HCT116 (cell line): ENCODE measurements at places on chromosomes 11 and 22.

DNA sequence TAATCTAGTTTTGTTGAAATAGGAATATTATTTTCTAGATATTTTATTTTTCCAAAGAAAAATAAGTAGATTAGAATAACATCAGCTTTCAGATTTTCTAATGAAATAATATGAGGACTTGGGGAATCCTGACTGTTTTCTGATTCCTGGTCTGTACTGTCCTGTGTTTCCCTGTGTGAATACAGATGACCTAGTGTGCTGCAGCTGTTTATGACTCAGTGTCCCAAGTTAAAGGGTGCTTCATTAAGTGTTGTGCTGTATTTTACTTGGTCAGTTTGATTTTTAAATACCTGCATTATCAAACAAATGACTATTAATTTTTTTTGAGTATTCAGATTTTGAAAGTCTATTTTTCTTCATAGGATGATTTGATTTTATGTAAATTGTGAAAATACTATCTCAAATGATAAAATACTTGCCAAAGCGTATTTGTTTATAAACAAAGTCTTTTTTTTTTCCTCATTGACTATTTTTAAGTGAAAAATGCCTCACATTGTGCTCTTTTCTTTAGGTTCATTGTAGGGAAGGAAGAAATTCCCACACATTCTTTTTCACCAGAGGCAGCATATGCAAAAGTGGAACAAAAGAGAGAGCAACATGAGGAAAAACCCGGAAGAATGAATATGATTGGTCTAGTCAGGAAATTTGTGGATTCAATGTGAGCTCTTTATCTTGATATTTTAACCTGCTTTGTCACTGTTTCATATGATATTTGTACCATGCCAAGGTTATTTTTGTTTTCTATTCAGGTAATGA is 264.2 kb downstream of the TMEM135 start:
- no peak for DNase-seq

DNA sequence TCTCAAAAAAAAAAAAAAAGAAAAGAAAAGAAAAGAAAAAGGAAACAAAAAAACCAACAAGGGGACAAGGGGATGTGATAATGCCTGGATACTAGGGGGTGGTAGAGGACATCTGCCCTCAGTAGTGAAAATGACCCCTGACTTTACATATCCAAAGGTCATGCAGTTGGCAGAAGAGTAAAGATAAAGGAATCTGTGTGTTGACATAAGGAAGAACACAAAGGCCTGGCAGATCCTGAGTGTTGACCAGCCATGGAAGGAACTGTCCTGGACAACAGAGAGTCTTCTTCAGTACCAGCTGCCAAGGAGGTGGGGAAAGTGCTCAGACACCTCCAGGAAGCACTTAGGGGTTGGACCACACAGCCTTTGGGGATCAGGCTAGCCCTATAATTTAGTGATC is 12.6 kb downstream of the SLC43A1 start:
- DNase-seq, result no peak

DNA sequence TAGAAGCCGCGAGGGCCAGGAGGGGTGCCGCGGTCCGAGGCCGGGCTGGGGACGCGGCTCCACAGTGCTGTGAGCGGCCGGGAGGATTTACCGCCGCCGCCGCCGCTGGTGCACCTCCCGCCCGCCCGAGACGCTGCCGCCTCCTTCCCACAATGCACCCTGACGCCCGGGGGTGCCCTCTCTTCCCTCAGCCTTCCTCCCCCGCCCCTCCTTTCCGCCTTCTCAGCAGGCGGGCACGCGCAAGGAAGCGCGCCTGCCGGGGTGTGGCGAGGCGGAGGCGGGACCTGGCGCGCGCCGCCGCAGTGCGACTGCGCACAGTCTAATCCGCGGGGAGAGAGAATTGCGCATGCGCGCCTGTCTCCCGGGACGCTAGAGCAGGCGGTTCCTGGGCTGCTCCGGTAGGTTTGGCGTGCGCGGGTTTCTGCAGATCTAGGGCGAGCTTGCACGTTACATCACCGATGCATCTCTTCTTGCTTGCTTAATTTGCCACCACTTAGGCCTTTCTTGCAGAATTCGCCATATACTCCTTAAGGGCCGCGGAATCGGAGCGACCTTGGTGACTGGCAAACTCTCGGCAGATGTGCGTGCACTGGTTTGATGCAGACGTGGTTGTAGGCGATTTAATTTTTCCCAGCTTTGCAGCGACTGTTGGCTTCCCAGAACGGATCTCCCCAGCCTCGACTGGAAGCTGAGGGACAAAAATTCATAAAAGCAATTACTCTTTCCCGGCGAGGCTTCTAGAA is at the start of the genes GVQW3 and THAP12:
GVQW3 (plus strand) TSS at position 347 of the 743 bp plus-strand sequence. CDS start 506 bp downstream, outside the sequence.
THAP12 (minus strand) TSS at position 156 of the 743 bp plus-strand sequence. CDS start 296 bp downstream, outside the sequence.
- DNase-seq, result peak; percentile 93

DNA sequence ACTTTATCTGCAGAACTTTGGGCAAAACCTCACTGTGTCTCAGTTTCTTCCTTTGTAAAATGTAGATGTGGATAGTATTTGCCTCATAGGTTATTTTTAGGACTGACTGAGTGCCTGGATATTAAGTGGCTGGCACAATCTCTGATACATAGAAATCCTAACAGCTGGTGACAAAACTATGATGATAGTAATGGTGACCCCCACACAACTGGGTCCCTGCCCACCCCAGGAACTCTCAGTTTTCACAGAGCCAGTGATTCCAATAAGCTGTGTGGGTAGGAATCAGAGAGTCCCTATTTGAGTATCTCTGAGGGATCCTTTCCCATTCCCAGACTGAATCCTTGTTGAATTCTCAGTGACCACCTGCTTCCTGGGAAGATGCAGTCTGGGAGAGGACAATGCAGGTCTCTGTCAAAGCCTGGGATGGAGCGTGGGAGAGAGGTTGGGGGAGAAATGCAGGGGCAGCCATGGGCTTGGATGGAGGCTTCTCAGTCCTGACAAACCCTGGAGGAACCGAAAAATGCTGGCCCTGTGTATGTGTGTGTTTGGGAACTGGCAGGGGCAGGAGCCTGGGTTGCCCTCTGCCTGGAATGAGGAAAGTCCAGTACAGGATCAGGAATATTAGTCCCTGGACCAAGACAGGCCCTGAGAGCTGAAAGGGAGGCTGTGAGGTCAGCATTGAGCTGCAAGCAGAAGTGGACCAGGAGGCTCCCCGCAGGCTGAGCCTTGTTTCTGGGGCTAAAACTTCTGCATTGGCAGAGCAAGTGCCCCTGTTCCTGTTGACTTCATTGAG is 6.1 kb upstream of the P2RY6 start:
- DNase-seq, result no peak

- no peak for DNase-seq
These were observed 14.5 kb downstream of the HSPA8 start for GRCh38 chr11:123047266-123047946.

GRCh38 chr11:73192272-73192671 is 25.8 kb upstream of the P2RY2 start:
- peak; percentile 56 for DNase-seq

- DNase-seq, result no peak
These were observed 716 bp downstream of the AMOTL1 start for GRCh38 chr11:94768602-94769541.

- no peak for DNase-seq
These were observed 4.0 kb downstream of the GRAP2 start for GRCh38 chr22:39904862-39905261.

- DNase-seq, result no peak
These were observed 17.3 kb downstream of the RPL27A start for GRCh38 chr11:8699903-8700302.

GRCh38 chr11:69264486-69264885 is 29.5 kb upstream of the MYEOV start:
- no peak for DNase-seq

DNA sequence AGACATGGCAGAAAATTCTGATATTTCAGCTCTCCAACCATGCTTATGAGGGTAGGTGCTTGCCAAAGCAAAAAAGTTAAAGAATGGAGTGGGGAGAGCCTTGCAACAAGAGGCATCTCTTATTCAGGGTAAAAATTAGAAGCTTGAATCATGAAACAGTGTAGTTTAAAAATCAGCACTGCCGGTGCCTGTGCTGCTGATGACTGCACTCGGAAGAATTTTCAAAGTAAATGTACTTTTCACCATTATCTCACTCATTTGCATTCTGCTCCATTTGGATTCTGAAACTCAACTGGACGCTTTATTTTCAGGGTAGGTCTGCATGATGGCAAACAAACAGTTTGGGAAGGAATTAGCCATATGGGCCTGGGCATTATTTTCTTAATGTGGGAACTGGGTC is 126.3 kb downstream of the KIRREL3 start:
- DNase-seq, result no peak

DNA sequence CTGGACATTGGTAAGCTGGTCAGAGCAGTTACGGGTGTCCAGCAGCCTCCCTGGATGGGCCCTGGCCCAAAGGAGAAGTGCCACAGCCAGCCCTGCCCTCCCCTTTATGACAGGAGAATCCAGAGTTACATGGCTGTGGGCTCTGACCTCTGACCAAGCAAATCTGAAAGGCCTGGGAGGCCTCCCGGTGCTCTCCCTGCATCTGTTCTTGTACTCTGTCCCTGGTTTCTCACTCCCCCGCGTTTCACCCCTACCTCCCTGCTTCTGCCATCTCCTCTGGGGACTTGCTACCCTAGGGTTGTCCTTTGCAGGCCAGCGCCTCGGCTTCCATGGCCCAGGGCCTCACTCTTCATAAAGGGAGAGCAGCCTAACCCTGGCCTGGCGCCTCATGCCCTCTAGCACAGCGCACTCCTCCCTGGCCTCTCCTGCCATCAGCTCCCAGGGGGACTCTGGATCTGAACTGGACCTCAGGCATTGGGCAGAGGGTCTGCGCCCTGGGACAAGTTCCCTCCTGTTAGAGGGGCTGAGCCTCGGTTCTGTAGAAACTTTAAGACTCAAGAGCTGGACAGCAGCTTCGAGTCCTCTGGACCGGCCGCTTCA is 10.7 kb downstream of the PICK1 start:
- DNase-seq, result no peak

GRCh38 chr11:16902781-16903378 is 111.3 kb downstream of the PLEKHA7 start:
- DNase-seq, result no peak

- DNase-seq, result no peak
These were observed 8.2 kb upstream of the MYEOV start for GRCh38 chr11:69285766-69286165.

DNA sequence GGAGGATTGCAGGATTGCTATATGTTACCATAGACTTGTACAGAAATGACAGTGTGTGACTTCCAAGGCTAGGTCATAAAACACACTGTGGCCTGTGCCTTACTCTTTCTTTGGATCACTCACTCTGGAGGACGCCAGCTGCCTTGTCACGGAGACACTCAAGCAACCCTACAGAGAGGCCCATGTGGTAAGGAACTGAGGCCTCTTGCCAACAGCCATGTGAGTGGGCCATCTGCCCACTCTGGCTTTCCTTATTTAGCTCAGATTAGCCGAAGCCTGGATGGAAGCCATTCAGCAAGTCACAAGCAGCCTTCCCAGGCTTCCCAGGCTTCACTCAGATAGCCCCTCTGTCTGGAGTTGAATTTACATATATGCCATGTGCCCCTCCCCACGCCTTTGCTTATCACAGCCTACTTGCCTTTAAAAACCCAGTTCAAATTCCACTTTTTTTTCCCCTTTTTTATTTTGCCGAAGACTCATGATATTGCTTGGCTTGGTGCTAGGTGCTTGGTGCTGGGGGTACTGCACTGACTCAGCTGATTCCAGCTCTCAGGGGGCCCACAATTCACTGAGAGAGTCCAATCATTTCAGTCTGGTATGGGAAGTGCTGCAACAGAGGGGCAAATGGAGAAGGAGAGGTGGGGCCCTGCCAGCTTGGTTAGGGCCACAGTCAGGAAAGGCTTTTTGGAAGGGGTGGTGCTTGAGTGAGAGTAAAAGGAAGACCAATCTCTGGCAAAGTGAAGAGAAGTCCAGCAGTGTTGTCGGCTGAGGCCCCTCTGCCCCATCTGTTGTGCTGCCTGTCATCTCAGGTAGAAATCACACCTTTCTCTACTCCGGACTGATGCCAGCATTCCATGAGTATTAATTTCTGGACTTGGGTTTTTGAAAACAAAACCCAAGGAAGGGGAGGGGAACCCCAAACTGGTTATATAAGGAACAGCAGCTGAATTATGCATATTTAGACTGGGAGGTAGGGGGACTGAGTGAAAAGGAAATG is 14.5 kb upstream of the P4HA3 start:
- no peak for DNase-seq

GRCh38 chr11:14418801-14419417 is 59.9 kb upstream of the RRAS2 start:
- DNase-seq, result peak; percentile 48

DNA sequence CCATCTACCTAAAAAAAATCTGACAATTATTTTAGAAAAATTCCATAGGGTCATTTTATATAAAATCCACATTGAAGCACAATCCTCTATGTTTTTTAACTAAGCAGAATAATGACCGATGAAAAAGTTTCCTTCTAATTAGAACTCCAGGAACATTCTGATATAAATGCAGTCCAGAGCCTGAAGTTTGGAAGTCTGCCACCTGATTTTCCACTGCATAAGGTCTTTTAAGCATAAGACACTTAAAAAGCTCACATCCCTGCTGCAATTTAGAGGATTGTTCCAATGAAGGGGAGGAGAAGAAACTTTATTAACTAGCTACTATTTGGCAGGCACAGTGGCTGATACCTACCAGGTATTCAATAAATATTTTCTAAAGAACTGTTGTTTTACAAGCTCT is 570.3 kb upstream of the ANO5 start:
- no peak for DNase-seq

DNA sequence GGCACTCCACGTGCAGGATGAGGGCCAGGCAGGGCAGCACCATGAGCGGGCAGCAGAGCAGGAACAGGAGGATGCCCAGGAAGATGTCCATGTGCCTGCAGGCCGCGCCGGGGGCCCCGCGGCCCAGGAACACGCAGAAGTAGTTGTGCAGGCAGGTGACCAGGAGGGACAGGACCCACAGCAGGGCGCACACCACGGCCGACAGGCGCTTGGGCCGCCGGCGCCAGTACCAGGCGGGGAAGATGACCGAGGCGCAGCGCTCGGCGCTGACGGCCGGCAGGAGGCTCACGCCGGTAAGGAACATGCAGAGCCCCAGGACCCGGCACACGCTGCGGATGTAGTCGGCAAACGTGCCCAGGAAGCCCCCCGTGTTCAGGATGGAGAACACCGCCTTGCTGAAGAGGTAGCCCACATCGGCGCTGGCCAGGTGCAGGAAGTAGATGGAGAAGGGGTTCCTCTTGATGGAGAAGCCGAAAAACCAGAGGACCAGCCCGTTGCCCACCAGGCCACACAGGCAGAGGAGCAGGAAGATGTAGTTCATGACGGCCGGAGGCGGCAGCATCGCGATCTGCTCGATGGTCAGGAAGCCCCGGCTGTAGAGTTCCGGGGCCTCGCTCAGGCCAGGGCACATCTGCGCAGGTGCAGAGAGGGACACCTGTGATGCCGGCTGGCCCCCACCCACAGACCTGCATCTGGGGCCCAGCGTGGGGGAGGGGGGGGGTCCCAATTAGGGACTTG is 7.2 kb downstream of the MRGPRF start:
- DNase-seq, result no peak

- no peak for DNase-seq
These were observed 113.0 kb downstream of the ME3 start for GRCh38 chr11:86559311-86559945.

DNA sequence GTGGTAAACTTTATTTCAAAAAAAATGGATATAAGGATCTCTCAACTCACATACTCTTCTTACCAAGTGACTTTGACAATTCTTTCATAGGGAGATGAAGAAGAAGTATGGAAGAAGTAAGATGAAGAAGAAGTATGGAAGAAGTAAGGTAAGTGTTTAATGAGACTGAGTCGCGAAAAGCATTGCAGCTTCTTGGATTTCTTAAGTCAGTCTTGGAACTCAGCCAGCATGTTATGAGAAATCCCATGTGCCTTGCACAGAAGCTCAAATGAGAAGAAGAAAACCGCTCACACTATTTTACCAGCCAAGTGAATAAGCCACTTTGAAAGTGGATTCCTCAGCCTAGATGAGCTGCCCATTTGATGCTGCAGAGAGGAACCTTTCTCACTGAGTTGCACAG is 332.0 kb upstream of the CCDC179 start:
- DNase-seq, result no peak

GRCh38 chr11:124870430-124870829 is 5.2 kb downstream of the ROBO3 start:
- no peak for DNase-seq
